NCI-H187 treated with DMSO at 0.1 percent for 48 hours (cell line): ENCODE measurements at places on chromosomes 5 and 9.

DNA sequence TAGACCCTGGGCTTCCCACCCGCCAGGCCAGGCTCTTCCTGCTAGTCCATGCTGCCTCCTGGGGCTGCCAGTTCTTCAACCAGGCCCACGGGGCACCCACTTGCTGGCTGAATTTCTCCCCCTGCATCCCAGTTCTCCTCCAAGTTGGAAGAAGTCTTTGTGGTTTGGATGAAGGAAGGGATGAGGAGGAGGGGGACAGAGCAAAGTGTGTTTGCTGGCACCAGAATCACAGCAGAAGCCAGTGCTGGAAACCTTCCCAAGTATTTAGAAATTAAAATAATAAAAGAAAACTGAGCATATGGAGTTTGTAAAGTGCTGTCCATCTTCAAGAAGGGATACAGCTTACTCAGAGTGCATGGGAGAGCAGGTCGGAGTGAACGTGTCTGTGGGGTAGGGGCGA is 19.4 kb upstream of the UNC5A start:
- no peak for DNase-seq

DNA sequence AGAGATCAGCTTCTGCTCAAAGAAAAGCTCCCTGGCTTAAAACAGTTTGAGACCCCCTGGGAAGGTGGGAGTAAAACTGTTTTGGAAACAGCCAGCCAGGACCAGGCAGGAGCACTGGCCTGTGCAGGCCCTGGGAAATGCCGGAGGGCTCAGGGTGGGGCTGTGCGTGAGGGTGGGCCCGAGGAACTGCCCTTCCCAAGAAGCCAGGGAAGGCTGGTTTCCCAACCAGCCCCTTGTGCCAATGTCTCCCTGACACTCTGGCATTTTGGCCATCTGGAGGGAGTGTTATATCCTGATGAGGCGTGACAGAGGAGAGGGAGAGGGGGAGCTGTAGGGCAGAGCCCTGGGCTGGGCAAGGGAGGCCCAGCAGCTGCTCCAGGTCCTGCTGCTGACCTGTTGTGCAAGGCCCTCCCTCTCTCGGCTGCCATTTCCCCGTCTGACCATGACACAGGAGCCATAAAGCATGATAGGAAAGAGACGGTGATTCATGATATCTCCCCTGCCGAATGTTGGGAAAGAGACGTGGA is 16.1 kb downstream of the OLFML2A start:
- DNase-seq = no peak

DNA sequence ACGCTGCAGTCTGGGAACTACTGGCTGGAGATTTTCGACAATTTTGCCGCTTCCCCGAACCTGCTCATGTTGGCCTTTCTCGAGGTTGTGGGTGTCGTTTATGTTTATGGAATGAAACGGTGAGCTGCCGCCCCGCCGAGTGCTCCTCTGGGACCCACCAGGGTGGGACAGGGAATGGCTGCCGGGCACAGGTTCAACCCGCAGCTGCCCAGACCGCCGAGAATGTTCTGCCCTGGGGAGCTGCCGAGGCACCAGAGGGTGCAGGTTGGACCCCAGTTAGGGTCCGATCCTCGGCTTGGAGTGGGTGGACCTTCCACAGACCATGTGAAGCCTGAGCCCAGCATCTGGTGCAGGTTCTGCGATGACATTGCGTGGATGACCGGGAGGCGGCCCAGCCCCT is 19.1 kb downstream of the SLC6A18 start:
- DNase-seq = no peak

GRCh38 chr9:133014696-133015095 is 16.1 kb upstream of the GTF3C5 start:
- DNase-seq = no peak

- no peak for DNase-seq
Observed at GRCh38 chr9:121447321-121447834, 52.3 kb downstream of the GGTA1 start.
